Naive thymus-derived CD4-positive, alpha-beta T cell (primary cell): ENCODE measurements at places on chromosomes 2 and 18.

GRCh38 chr2:73072416-73072815 is 904 bp upstream of the SFXN5 start:
- no peak for DNase-seq

DNA sequence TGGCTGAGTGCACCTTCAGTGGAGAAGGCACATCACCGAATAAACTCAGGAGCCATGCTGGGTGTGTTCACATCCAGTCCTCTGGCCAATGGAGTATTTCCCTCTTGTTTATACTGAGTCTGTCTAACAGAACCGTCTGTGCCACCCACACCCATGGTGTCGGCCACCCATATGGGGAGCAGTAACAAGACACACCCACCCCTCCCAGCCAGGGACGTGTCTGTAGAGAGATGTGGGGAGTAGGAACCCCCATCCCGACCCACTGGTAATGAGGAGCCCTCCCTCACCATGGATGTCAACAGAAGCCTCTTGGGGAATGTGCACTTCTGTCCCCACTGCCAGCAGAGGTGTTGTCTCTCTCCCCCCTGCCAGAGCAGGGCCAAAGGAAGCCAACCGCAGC is 37.1 kb downstream of the KCNG2 start:
- no peak for DNase-seq

DNA sequence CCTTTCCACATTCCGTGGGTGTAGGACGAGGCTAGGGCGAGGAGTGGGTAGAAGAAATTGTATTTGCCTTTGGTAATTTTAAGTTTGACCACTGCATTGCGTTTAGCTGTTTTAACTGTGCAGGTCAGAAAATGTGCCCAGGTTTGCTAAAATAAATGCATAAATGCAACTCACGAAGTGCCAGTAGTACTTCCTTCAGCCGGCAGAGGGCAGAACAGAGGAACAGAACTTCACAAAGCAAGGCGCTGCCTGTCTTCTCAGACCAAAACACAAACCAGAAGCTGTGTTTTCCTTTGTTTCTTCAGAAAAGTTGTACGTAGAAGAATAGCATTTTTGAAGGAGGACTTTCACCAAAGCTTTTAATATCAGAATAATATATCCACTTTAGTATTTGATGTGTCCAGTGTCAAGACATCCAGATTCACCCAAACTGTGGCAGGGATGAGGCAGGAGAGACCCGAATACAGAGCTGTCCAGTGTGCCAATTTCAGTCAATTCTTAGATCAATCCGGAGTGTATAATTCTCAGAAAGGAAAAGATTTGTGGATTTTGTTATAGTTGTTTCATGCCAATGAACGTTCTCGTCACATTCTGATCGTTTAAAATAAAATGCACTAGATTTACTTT is 348.6 kb downstream of the DLGAP1 start:
- peak; percentile 46 for DNase-seq

- no peak for DNase-seq
Observed at GRCh38 chr2:70888366-70888922, 47.3 kb upstream of the ATP6V1B1 start.

DNA sequence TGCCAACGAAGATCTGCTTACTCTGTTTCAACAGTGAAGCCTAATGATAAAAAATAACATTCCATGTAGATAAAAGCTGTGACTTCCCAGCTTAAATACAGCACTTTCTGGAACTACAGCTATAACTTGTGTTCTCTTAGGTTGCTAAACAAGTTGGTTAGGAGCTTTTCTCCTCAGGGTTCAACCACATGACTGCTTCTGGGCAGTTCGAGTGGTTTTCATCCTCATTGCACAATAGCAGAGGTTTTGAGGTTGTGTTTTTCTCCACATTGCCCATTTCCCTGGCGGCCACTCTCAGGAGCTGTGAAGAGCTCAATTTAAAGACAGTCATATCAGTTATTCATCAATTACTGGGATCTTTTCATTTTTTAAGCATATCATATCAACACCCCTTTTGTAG is 102.2 kb upstream of the CYP1B1 start:
- no peak for DNase-seq

DNA sequence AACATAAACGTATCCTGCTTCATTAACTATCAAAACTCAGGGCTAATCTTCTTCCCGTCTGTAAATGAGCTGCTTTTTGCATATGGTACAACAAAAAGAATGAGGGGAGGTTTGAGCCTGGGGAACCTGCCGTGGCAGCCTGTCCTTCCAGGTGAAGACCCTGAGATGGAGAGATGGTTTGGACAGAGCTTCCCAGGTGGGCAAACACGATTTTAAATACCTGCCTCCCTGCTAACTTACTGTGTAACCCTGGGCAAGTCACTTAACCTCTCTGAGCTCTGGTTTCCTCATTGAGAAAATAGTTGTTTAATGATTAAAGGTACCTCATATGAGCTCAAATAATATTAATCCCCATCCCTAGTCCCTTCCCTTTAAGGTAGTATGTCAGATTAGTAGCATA is 9.0 kb downstream of the EMX1 start:
- DNase-seq: no peak

GRCh38 chr2:25420820-25421237 is 79.1 kb upstream of the DNMT3A start:
- no peak for DNase-seq

- no peak for DNase-seq
Observed at GRCh38 chr2:144524118-144525009, 4.4 kb upstream of the ZEB2 start.

GRCh38 chr2:25308599-25308998 is 33.1 kb downstream of the DNMT3A start:
- no peak for DNase-seq

GRCh38 chr2:234502285-234502918 is 5.5 kb upstream of the ARL4C start:
- no peak for DNase-seq

DNA sequence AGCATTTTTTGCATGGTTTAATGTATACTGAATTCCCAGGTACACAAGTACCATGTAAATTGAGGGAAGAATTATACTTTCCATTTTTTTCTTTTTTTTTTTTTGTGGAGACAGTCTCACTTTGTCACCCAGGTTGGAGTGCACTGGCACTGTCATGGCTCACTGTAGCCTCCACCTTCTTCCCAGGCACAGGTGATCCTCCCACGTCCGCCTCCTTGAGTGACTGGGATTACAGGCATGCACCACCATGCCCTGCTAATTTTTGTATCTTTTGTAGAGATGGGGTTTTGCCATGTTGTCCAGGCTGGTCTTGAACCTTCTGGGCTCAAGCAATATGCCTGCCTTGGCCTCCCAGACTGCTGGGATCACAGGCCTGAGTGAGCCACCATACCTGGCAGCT is 3.8 kb downstream of the HSPE1 start:
- no peak for DNase-seq

- no peak for DNase-seq
Observed at GRCh38 chr2:204972606-204973336, 427.5 kb downstream of the PARD3B start.

DNA sequence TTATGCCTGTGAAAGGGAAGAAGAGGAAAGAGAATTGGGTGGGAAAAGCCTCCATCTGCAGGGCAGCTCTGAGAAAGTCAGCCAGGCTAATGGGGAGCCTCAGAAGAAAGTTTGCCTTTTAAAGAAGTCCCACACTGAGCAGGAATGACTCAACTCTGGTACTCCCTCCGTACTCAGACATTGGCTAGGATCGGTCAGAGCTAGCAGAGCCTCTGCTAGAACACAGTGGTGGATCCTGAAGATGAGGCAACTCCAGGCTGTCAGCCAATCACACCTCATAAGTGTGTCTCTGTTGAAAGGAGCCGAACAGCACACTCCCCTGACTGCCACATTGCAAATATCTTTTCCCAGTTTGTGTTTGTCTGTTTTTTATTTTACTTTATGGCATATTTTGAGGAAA is 96.9 kb downstream of the HNRNPLL start:
- DNase-seq: no peak

DNA sequence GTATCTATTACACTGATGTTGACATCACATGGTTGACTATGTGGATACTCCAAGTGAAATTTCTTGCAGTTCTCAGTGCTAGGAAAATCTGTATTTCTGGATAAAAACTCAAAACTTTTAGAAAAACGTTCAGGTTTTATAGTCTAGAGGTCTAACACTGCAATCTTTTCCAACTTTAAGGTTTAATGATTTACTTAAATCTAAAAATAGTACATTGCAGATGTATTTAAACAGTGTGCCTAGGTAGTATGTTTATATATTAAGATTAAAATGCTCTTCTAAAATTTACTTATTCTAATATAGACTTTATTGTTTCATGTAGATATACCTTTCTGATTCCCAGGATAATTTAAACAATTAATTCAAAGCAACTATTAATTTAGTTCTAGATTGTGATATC is 98.3 kb downstream of the SH3YL1 start:
- no peak for DNase-seq

GRCh38 chr2:70443078-70443465 is 110.6 kb downstream of the TGFA start:
- no peak for DNase-seq

- DNase-seq: no peak
Observed at GRCh38 chr2:119430023-119430498, 1.6 kb upstream of the TMEM37 start.

- no peak for DNase-seq
Observed at GRCh38 chr2:33131111-33131510, 184.4 kb downstream of the LTBP1 start.

- no peak for DNase-seq
Observed at GRCh38 chr2:4673025-4673489, 969.7 kb downstream of the DCDC2C start.

- no peak for DNase-seq
Observed at GRCh38 chr18:44899832-44900231, 219.1 kb downstream of the SETBP1 start.

DNA sequence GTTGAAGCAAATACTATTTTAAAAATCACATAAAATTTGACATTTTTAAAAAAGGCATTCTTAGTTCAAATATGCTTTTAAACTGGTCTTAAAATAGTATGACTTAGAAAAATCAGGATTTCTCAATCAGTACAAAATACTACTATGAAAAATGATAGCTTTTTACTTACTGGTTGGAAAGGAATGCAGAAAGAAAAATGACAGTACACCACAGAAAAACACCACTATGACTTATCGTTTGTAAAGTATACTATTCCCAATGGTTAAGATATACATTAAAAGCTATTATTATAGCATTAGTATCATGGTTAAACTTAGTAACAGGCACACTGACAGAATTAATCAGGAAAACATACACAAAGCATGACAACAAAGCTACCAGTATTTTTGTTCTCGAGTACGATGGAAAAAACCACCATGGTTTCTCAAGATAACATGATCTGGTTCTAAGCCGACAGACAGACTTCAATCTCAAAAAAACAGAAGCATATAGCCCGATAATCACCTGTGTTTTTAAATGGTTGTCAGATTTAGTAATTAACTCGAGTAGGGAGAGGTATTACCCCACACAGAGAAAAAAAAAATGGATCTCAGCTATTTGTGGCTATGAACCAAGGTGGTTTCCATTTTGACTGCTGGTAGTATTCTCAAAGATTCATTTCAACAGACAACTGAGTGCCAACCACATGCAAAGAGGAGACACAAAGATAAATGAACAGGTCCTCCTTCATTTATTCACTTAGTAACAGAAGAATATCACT is 39.1 kb downstream of the CUL3 start:
- DNase-seq: no peak

DNA sequence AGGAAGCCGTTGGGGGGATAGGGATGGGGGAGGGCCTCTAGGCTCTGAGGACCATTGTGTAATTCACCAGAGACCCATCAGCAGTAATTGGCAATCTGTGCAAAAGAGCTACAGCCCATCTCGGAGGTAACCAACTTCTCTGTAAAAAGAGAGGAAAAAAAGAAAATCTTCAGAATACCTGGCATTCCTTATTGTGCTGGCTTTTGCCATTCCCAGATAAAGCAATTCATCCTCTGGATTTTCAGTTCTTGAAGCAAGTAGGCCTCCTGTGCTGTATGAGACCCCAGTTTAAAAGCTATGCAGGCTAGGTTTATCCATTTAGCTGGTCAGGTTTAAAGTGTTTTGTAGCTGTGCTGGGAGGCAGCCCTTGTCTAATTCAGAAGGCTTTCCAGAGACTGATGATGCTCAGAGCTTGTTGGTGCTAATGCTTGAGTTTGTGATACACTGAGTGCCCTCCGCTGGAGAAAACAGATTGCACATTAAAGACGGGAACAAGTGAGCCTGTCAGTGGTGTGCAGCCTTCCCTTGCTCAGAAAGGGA is at the start of gene LRRTM4:
TSS of gene LRRTM4 (minus strand) at position 446 of the 540 bp plus-strand sequence.
- DNase-seq: no peak

DNA sequence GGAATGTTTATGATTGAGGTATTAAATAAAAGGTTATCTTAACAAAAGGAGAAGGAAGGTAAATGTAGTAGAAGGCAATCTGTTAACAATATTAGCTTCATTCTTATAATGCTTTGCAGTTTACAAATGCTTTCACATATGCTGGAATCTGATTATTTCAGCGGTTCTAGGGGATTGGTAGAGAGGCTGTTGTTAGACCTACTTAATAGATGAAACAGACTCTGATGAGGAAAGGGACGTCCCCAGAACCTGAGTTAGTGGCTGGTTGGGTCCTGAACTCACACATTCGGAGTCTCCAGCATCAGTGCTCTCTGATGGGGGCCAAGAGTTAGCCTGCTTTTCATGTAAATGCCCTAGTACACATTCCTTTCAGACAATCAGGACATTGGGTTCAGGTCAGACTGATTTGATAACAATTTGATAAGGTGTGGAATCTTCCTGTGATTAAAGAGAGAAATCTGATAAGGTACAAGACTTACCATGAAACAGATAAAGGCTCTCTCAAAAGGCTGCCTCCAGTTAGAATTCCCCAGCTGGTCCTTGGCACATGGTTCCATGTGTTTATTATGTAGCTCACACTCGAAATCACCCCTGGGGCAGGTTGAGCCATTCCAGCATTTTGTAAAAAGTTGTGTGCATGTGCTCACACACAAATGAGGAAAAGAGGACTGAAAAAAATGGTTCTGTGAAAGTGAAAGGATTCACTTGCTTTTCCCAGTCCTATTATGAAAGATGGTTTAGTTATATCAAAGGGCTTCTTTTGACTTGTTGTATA is 103.1 kb downstream of the GPD2 start:
- DNase-seq: no peak

DNA sequence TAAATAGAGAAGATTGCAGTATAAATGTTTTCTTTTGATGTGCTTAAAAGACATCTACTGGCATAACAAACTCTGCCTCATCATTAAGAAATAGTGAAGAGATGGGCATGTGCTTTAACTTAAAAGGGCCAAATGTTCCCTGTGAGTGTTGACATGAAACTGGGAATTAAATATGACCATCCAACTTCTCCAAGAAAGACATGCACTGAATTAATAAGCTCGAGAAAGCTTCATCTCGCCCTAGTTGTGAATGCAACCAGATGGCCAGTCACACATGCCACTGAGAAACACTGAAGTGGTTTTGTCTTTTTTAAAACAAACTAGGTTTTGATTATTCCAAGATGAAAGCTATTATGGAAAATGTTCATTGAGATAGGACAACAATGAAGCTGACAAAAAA is 479.2 kb downstream of the RIT2 start:
- no peak for DNase-seq

- DNase-seq: no peak
Observed at GRCh38 chr18:71630696-71631095, 913.4 kb downstream of the CBLN2 start.
